ENCODE measurements at places on chromosomes 12 and 14.
A peak's percentile ranks its signal among the peaks of the same experiment; 100 is the strongest.

- no peak for DNase-seq
Measured at GRCh38 chr14:94237046-94237445, 56.0 kb downstream of the SERPINA10 start.

GRCh38 chr12:1907652-1908611 lies 10.5 kb downstream of the CACNA2D4 start:
- no peak for DNase-seq

GRCh38 chr12:5259523-5259922 lies 172.4 kb upstream of the NTF3 start:
- no peak for DNase-seq

- peak; percentile 63 for DNase-seq
Measured at GRCh38 chr14:29236848-29237247, 470.3 kb downstream of the FOXG1 start.

DNA sequence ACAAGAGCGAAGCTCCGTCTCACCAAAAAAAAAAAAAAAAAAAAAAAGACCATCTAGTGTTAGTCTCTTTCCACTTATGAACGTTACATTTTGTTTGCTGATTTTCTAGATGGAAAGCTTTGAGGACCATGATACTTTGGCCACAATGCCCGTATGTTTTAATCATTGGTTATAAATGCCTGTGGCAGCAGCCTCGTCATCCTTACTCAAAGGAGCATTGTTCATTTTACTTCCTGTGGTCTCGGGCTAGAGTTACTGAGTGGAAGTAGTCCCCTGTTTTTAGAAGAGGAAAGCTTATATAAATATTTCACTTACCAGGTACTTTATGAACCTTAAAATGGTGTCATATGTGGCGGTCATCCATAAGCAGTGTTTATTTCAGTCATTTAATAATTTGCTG lies 359.9 kb downstream of the AEBP2 start:
- DNase-seq = no peak

DNA sequence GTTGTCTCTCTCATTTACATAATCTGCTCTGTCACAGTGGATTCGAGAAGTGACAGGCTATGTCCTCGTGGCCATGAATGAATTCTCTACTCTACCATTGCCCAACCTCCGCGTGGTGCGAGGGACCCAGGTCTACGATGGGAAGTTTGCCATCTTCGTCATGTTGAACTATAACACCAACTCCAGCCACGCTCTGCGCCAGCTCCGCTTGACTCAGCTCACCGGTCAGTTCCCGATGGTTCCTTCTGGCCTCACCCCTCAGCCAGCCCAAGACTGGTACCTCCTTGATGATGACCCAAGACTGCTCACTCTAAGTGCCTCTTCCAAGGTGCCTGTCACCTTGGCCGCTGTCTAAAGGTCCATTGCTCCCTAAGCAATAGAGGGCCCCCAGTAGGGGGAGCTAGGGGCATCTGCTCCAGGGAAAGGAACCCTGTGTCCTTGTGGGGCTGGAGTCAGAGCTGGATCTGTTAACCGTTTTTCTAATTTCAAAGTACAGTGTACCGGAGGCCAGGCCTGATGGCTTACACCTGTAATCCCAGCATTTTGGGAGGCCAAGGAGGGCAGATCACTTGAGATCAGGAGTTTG lies 5.1 kb downstream of the ERBB3 start:
- DNase-seq = no peak

GRCh38 chr12:119399301-119399700 lies 64.8 kb downstream of the CCDC60 start:
- no peak for DNase-seq

DNA sequence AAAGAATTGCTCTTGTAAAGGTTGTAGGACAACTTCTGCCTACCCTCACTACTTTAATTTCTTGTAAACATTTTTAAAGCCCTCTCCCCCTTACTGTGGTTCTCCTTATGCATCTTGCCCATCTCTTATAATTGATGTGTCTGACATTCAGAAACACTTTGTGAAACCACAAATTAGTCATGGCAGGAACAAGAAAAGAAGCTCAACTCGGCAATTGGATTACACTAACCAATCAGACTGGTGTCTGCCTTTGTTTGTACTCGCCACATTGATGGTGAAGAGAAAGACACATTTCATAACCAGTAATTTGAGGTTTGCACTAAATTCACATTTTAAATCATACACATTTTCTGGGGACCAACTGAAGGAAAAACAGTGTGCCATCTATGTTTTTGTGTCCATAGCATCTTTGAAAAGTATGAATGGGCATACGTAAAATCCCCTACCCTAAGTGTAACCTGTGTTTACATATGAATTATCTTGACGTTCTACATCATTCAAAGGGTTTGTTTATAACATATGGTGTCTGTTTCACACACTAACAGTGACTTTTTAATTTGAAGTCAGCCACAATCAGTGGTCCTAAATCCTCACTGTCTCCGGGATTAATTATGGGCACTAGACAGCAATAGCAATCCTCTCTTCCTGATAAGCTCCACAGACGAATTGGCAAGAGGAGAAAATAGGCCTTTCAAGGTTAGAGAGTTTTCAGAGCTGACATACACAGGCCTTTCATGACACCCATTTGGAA lies 49.9 kb downstream of the OTX2 start:
- DNase-seq = no peak

DNA sequence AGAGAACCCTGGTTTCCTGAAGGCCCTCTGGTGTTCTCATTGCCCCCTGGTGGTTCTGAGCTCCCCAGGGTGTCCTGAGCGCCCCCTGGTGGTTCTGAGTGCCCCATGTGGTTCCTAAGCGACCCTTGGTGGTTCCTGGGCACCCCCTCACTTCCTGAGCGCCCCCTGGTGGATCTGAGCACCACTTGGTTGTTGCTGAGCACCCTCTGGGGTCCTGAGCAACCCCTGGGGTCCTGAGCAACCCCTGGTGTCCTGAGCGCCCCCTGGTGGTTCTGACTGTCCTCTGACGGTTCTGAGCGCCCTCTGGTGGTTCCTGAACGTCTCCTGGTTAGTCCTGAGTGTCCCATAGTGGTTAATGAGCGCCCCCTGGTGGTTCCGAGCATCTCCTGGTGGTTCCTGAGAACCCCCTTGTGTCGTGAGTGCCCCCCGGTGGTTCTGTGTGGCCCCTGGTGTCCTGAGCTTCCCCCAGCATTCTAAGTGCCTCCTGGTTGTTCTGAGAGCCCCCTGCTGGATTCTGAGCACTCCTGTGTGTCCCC lies 568.3 kb downstream of the TMEM121 start:
- DNase-seq = no peak

GRCh38 chr12:123141615-123142517 lies 9.0 kb downstream of the PITPNM2 start:
- peak; percentile 55 for DNase-seq

DNA sequence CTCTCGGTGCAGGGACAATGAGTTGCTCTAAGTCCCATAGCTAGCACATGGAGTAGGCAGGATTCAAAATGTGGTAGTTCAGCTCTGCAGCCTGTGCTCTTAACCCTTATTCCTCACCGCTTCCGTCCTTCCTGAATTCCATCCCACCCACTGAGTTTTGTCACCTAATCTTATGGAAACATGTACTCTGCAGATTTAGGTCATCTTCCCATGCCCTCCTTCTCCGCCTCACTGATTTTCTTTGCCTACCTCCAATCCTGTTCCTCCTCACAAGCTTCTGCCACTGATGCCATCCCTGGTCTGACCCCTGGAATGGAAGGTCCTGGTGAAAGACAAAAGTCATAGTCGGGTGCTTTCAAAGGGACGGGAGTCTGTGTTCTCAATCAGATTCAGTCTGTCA lies 46.5 kb upstream of the ABCC9 start:
- DNase-seq = no peak

- DNase-seq = no peak
Measured at GRCh38 chr14:45118594-45118993, 15.7 kb downstream of the FKBP3 start.

- DNase-seq = no peak
Measured at GRCh38 chr12:66033151-66033550, 97.4 kb downstream of the LLPH start.

DNA sequence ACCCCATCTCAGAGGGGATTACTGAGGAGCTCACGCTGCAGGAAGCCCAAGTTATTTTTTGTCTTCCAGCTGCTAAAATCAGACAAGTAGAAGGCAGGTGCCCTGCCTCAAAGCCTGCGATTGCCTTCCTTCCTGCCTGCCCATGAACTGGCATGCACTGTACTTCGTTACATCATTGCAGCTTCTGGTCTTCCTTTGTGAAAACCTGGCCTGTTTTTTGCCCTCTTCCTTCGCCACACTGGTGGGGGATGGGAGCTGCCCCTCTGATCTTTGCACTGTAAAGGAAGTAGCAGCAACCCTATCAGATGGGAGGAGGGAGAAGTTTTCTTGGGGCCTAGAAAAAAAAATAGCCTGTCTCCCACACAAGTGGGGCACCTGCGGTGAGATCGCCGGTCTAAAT lies 1098.7 kb downstream of the BCL11B start:
- DNase-seq = no peak

DNA sequence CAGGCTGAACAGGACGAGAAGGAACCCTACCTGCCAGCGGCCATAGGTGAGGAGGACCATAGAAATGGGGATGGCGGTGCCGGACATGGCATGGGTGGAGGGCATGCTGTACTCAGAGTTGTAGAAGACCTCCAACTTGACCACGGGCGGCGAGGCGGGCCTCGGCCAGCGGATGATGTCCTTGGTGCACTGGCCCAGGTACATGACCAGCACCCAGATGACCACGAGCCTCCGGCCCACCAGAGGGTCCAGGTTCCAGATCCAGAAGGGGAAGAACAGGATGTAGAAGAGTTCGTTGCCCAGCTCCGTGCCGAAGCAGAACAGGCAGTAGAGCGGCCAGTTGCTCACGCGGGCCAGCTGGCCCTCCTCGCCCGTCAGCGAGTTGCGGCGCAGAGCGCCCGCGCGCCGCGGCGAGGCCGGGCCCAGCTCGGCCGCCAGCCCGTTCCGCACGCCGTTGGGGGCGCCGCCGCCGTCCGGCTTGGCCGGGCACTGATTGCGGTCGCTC lies 582 bp downstream of the SGPP1 start:
- DNase-seq = peak; percentile 24

GRCh38 chr12:40499856-40500255 lies 192.4 kb upstream of the CNTN1 start:
- no peak for DNase-seq

- DNase-seq = peak; percentile 19
Measured at GRCh38 chr12:19529951-19530636, 90.8 kb downstream of the AEBP2 start.

GRCh38 chr12:64461634-64462414 lies 9.9 kb downstream of the TBK1 start:
- DNase-seq = peak; percentile 76

GRCh38 chr14:63496837-63497400 lies 46.3 kb downstream of the PPP2R5E start:
- no peak for DNase-seq

DNA sequence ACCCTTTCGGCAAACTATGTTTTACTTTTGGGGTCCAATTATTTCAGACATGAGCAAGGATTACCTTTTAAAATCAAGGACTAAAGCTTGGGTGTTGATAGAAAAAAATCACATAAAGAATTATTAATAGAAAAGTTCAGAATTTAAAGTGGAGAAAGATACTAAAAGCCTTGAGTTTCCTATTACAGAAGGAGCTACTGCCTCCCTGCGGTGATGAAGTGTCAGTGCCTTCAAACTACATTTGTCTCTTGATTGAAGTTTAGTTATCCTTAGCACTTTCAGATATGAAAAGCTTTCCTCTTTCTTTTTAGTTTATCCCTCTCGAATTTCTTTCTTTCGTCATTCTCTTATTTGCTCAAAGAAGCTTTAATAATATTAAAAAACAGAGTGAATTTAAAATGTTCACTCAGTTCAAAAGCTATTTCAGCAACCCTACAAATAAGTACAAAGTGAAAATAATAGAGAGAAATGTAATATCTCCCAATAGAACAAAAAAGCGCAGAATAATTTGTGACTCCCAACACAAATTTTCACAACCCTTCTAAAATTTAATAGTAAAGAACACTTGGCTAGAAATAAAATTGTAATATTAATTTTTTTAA lies 87.6 kb downstream of the SEC23A start:
- peak; percentile 43 for DNase-seq

DNA sequence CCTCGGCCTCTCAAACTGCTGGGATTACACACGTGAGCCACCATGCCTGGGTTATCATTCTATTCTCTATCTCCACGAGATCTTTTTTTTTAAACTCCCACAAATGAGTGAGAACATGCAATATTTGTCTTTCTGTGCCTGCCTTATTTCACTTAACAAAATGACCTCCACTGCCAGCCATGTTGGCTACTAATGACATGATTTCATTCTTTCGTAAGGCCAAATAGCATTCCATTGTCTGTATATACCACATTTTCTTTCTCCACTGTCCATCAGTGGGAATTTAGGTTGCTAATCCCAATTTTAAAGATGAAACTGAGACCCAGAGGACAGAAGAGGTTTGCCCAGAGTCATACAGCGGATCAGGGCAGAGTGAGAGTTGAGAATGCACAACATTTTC lies 10.9 kb upstream of the TRPV4 start:
- peak; percentile 14 for DNase-seq

DNA sequence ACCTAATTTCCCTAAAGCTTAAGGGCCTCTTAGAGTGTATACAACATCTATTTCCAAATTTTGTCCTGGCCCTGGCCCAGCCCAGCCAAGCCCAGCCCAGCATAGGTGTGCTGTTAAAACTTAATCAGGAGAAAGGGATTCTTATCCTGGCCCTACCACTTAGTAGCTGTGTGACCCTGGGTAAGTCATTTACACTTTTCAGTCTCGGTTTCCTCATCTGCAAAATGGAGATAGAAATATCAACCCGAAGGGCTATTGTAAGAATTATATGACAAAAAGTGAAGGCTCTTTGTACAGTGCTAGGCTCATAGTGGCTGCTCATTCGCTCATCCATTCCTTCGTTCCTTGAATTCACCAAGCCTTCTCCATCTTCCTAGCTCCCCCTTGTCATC lies 442 bp downstream of the ERG28 start:
- no peak for DNase-seq

- DNase-seq = no peak
Measured at GRCh38 chr12:108517288-108518100, 2.4 kb downstream of the FICD start.
